ENCODE measurements at places on chromosomes 6 and 20. TPM values are rescaled to one million over a fixed set of nuclear protein-coding genes. Genes with fewer than 3 reads are reported as not detected.

DNA sequence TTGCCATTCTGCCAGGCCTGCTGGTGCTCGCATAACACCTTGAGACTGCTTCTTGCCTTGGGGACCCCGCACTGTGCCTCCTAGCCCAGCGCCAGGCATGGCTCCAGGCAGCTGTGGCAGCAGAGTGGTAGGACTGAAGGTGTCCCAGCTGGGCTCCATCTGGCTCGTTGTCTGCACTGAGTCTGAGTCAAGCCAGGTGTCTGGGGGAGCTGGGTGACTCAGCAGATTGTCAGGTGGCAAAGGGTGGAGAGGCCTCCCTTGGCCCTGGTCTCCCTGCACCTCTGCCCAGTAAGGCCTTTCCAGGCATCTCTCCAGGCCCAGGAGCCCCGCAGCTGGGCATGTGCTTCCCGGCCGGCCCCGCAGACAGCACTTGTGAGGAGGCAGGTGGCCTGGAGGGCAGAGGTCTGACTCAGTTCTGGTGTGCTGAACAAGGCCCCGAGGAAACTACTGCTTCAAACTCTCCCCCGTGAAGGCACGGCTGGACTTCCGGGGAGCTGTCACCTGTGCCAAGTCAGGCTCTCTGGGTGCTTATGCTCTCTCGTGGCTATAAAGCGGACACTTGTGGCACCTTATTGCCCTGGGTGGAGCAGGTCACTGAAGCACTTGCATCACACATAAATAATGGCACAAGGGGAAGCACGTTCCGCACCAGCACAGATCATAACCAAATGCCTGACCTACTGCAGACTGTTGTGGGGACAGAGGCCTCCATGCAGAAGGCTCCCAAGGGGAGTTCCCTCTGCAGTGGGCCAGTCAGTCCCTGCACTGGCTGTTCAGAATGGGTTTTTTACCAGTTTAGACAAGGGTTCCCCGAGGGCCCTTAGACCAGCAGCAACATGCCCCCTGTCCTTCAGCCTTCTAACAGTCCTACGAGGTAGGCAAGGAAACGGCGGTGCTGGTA is 27.5 kb downstream of the FOXC1 start:
- no peak for DNase-seq

DNA sequence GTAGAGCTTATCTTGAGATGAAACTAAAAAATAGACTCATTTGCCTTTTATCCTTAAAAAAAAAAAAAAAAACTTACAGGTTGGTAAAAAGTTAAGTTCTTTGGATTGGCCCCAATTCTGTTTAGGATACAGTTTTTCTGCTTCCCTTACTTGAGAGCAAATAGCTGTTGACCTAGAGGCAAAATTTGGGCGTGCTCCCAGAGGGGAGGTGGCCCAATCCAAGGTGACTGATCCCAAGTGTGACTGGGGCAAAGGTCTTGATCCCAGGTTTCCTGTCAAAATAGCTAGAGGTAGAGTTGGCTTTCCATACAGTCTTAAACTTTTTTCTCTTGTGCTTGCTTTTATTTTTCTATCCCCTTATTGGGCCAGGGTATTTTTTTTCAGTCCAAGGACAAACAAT is 363.8 kb upstream of the AGPAT4 start:
- DNase-seq = no peak

GRCh38 chr20:12762725-12763124 is 246.0 kb upstream of the SPTLC3 start:
- peak; percentile 15 for DNase-seq

GRCh38 chr6:132800656-132801055 is 2.2 kb upstream of the SLC18B1 start:
- no peak for DNase-seq

GRCh38 chr6:125356884-125357283 is 55.1 kb upstream of the HDDC2 start:
- no peak for DNase-seq

GRCh38 chr20:22020201-22020600 is 314.7 kb downstream of the PAX1 start:
- no peak for DNase-seq

- DNase-seq = no peak
Observed at GRCh38 chr20:38321959-38322598, 18.1 kb downstream of the BPI start.

GRCh38 chr20:11379257-11380011 is 538.3 kb upstream of the BTBD3 start:
- DNase-seq = no peak

- peak; percentile 75 for DNase-seq
Observed at GRCh38 chr20:64053841-64054661, 4.6 kb upstream of the SOX18 start.

GRCh38 chr6:146657432-146657831 is 58.7 kb downstream of the ADGB start:
- no peak for DNase-seq

GRCh38 chr6:89604653-89605052 is 33.9 kb downstream of the LYRM2 start:
- DNase-seq = no peak

DNA sequence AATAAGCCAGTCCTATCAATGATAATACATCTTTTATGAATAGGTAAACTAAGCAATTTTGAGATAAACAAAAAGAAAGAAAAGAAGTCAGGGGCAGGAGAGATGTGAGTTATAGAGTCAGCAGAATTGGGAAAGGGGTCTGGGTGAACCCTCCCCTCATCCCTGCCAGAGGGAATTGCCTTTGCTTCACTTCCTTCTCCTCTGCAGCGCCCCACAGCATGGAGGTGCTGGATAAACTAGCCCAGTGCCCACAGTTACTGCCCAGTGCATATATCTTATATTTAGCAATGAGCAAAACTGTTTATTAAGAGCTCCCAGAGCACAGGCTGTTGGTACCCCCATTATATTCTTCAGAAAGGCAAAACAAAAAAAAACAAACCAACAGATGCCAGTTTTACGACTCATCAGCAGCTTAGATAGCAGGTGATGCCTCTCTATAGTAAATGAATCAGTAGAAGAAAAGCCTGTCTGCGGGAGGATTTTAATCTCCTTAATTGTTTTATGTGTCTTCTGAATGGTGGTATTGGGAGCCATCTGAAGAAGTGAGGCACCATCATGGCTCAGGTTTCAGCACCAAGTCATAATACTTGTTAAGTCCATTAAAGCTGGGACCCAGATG is 419.2 kb downstream of the EPM2A start:
- DNase-seq = no peak

DNA sequence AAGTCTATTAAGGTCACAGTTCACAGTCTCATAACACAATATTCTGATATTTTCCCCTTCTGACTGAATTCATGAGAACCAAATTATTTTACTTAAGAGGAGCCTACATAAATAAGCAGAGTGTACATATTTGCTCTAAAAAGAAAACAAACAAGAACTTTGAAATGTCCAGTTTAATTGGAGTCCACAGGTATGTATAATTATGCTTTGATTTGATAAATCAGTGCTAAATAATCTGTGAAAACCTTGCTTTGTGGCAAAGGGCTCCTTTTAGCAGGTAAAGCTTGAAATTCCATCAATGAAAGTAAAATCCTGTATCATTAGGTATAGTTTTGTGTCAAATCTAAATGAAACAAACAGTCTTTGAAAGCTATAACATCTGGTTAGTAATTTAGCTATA is 69.4 kb downstream of the ADGRB3 start:
- no peak for DNase-seq

DNA sequence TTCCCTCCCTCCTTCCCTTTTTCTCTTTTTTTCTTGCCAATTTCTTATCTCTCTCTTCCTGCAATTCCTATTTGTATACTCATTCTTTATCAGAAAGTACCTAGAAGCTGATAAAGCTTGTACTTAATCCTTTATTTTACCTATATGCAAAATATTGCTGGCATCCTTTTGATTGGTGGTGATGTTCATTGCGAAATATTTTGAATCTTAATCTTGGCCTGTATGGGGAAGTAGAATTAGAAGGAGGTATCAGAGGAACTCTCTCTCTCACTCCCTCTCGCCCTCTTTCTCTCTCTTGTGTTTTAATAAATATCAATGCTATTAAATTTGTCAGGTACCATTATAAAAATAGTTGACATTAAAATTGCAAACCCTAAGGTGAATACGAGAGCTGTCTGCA is 52.8 kb downstream of the UST start:
- no peak for DNase-seq

DNA sequence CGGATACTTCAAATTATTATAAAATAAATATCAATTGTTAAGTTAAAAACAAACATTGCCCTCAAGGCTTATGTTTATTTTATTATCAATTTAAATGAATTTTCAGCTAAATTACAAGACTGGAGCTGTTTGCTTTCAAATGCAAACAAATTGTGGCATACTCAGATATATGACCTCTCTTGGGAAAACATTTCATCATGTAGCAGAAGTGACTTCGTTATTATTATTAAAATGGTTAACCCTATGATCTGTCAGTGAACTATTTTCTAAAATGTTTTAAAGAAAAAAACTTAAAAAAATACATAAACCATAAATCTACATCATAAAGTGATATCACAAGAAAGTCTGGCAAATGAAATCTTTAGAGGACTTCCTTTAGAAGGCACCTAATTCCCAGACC is 72.5 kb downstream of the MAN1A1 start:
- DNase-seq = no peak

DNA sequence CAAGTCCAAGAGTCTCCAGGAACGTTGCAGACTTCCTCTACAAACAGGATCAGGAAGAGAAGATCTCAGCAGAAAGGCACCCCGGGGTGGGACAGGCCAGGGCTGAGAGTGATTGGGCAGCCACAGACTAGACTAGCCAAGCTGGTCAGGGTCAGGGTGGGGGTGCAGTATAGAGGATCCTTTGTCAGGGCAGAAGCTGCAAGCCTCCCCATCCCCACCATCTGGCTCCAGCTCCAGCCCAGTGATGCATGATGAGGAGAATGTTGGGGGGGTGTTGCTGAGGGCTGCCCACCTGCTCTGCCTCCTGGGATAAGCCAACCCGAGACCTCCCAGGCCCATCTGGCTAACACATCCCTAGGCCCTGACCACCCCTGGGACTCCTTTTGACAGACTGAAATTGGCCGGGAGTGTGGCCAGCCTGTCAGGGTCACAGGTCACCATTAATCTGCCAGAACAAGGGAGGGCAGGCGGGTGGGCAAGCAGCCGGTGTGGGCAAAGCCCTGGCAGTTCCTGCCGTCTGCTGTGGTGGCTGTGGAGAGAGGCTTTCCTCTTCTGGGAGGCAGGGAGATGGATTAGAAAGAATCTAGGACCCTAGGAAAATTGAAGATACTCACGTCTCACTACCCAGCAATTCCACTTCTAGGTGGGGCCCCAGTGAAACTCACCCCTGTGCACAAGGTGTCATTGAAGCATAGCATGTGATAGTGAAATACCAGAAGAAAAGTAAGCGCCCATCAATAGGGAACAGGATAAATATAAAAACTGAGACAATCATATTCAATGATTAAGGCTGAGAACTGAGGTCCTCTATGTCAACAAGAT is 22.1 kb upstream of the SNTA1 start:
- DNase-seq = no peak

APOBEC2 gene
- total RNA-seq = 219 TPM

PAK1IP1 gene
- 11.2 TPM for total RNA-seq

C20orf141 gene
- not detected for total RNA-seq

TCF21 gene
- 5.3 TPM for total RNA-seq

PTPRT gene
- 0.08 TPM for total RNA-seq

SIRPB2 gene
- 3.2 TPM for total RNA-seq

LPA gene
- not detected for total RNA-seq

FAXC gene
- 0.49 TPM for total RNA-seq

Data from left ventricle myocardium inferior (tissue), 1 donor.